ENCODE measurements at places on chromosomes 4 and X.
A peak's percentile ranks its signal among the peaks of the same experiment; 100 is the strongest.

- no peaks in the 10 kb centered on the region for H3K36me3 ChIP-seq
- H3K27me3 ChIP-seq, result peaks cover 5% of the 10 kb centered on the region
- H3K4me3 ChIP-seq, result no peak overlapping the region
- H3K4me1 ChIP-seq, result peaks cover 9% of the 10 kb centered on the region
- no peak overlapping the region for H3K27ac ChIP-seq
These were observed 94.3 kb upstream of the AFAP1 start for GRCh38 chr4:8033829-8034528.

DNA sequence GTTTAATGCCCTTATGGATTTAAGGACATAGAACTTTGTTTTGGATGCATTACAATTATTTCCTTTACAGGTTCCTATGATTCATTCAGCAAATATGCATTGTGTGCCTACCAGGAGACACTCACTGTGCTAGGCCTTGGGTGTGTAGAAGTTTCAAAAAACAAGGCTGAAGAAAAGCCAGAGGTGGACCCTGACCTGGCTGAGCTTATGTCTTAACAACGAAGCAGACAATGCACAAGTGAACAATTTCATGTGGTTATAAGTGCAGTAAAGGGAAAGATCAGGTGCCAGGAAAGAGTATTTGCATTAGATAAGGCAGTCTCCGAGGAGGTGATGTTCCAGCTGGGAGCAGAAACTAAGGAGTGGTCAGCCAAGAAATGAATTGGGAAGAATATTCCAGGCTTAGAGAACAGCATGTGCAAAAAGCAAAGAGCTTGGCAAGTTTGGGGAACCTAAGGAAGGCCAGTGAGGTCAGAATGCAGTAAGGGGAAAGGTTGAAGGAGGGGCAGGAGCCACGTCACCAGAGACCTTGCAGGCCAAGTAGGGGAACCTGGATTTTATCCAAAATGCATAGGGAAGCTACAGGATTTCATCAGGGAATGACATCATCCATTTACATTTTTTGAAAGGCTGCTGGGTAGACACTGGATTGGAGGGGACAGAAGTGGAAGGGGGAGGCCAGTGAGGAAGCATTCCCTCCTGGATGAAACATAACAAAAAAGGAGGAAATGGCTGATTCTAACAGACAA is 193.6 kb downstream of the SOWAHB start:
- no peaks in the 10 kb centered on the region for H3K4me1 ChIP-seq
- H3K27ac ChIP-seq, result no peak overlapping the region
- no peaks in the 10 kb centered on the region for H3K36me3 ChIP-seq
- no peak overlapping the region for H3K4me3 ChIP-seq
- H3K27me3 ChIP-seq, result peaks cover 6% of the 10 kb centered on the region

- H3K36me3 ChIP-seq, result no peaks in the 10 kb centered on the region
- H3K4me1 ChIP-seq, result no peaks in the 10 kb centered on the region
- no peak for DNase-seq
- no peaks in the 10 kb centered on the region for H3K27me3 ChIP-seq
- no peak overlapping the region for H3K4me3 ChIP-seq
- no peak overlapping the region for H3K27ac ChIP-seq
These were observed 172.2 kb downstream of the CCSER1 start for GRCh38 chr4:90299373-90299772.

DNA sequence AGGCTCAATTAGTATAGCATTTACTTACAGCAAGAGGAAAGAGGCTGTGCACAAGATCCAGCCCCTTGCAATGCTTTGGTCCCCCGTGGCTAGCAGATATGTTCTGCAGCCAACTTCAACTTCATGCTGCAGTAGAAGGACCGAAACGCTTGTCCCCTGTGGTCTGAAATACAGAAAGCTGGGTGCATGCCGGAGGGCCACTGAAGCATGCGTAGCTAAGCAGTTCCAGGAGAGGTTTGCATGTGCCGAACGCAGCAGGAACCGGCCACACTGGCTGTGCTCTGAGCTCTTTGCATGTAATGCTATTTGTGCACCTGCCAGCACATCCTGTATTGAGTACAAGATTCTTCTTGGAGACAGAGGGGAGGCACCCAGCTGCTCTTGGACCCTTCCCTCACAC is 35.8 kb upstream of the SHISA3 start:
- H3K36me3 ChIP-seq, result no peaks in the 10 kb centered on the region

DNA sequence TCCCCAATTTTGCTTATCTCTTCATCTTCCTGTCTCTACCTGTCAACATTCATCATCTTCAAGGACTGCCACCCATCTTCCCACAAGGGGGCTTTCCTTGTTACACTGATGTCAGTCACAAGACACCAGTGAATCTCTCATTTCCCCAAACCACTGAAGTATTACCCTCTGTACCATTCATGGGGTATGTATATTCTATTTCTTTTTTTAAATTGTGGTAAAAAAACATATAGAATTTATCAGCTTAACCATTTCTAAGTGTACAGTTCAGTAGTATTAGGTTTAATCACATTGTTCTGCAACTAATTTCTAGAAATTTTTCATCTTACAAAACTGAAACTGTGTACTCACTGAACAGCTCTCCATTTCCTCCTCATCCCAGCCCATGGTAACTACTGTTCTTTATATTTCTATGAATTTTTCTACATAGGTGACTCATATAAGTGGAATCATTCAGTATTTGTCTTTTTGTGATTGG is 98.6 kb downstream of the LARP7 start:
- peak overlapping the region; percentile 34 for H3K27ac ChIP-seq
- DNase-seq, result no peak
- peaks cover 23% of the 10 kb centered on the region for H3K4me1 ChIP-seq
- no peak overlapping the region for H3K4me3 ChIP-seq

- H3K36me3 ChIP-seq, result no peaks in the 10 kb centered on the region
- no peak overlapping the region for H3K27ac ChIP-seq
- no peaks in the 10 kb centered on the region for H3K4me1 ChIP-seq
- H3K27me3 ChIP-seq, result no peaks in the 10 kb centered on the region
These were observed 44.7 kb downstream of the SPATA4 start for GRCh38 chr4:176150704-176151103.

DNA sequence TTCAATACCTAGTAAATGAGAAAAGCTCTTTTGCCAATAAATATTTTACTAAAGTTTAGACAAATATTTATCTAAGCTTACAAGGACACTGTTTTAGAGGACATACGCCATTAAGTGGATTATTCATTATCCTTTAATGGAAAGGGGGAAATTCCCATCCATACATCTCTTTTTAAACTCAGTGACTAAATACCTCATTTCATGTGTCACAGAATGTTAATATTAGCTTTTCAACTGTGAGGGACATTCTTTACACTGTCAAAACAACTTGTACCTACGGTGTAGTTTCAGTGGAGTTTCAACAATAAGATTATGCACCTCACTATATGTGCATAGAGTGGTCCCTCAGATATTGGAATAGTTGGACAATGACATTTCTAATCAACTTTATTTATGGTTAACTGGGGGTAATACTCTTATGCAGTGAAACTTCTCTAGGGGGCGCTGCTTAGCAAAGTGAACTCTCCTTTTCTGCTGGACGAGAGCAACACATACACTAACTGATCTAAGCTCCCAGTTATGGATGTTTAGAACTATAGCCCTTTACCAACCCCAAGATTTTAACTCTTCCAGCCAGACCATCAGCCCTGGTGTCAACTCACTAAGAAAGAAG is 9.7 kb downstream of the HS6ST2 start:
- H3K36me3 ChIP-seq, result no peaks in the 10 kb centered on the region
- no peaks in the 10 kb centered on the region for H3K4me1 ChIP-seq
- no peak overlapping the region for H3K4me3 ChIP-seq

- no peak overlapping the region for H3K27ac ChIP-seq
- H3K4me1 ChIP-seq, result no peaks in the 10 kb centered on the region
- no peak overlapping the region for H3K4me3 ChIP-seq
- no peak for DNase-seq
- no peaks in the 10 kb centered on the region for H3K36me3 ChIP-seq
These were observed 115.4 kb upstream of the ESX1 start for GRCh38 chrX:104370089-104370488.

Data from activated T-helper 1 cell treated with anti-CD3 and anti-CD28 coated beads, Interleukin-12 subunit alpha, Interleukin-12 subunit beta, Interleukin-2, Interleukin-4 antibody, amounts not matched to agents 30 ng/mL and 10 ng/mL and 1 ng/mL, durations not matched to agents 14 hours and 24 hours and 36 hours (primary cell).